HT-29 (cell line): ENCODE measurements at places on chromosomes 2 and 18.
A peak's percentile ranks its signal among the peaks of the same experiment; 100 is the strongest.

GRCh38 chr2:28394331-28394877 lies 1.7 kb downstream of the FOSL2 start:
- peak; percentile 85 for DNase-seq

DNA sequence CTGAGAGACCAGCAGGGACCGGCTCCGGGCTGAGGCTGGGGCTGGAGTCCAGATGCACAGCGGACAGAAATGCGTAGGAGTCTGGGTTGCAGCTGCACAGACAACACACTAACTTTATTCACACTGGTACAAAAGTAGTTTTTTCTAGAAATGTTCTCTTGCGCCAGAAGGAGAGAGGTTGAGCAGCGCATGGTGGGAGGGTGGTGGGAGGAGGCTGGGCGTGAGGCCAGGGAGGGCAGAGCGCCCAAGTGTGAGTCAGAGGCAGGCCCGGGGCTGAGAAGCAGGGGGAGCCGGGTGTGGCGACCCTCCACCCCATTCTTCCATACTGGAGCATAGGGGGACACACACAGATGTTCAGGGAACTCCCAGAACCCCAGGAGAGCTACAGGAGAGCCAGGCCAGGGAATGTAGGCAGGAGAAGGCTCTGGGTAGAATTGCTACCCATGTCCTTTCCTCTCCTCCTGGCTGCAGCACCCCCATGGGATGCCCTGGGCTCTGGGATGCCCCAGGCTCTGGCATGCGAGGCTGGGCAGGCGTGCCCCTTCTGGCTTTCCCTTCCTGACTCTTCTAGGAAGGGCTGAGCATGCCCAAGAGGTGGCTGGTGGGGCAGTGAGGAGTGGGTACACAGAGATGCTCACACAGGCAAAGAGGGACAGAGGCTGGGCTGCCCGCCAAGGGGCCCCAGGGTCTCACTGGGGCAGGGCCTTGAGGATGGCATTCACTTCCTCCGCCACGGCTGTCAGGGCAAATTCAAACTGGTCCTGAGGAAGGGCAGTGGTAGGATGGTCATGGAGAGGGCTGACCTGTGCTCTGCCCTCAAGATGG lies 10.6 kb downstream of the DNAJB2 start:
- DNase-seq, result peak; percentile 26

- no peak for DNase-seq
Measured at GRCh38 chr18:48880931-48881330, 69.8 kb downstream of the SMAD7 start.

DNA sequence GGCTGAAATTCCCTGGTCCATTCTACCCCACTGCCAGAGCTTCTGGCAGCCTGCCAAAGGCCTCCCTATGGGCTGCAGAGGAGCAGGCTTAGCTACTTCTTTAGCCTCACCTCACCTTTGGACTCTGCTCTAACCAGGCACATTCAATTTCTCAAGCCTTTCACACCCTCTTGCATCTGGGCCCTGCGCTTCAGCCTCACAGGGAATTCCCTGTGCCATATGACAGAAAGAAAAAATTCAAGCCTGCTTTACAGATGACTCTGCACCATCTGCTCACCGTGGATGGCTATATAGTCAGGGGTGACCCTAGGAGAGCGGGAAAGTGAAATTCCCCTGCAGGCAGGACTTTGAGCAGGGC lies 62.5 kb downstream of the REEP1 start:
- DNase-seq, result peak; percentile 81

- no peak for DNase-seq
Measured at GRCh38 chr2:95266781-95267430, 7.3 kb upstream of the PROM2 start.

DNA sequence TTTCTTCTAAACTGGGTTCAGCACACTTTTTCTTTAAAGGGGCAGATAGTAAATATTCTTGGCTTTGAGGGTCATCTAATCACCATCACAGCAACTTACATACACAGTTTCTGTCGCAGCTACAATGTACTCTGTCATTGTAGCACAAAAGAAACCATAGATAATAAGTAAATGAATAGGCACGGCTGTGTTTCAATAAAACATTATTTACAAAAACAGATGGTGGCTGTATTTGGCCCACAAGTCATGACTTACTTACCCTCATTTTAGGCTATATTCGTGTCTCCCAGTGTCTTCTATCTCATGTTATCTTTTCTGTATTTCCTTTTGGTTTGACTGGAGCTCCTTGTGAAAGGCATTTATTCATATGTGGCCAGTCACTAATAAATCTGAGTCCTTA lies 168.3 kb downstream of the MAP2 start:
- DNase-seq, result no peak

DNA sequence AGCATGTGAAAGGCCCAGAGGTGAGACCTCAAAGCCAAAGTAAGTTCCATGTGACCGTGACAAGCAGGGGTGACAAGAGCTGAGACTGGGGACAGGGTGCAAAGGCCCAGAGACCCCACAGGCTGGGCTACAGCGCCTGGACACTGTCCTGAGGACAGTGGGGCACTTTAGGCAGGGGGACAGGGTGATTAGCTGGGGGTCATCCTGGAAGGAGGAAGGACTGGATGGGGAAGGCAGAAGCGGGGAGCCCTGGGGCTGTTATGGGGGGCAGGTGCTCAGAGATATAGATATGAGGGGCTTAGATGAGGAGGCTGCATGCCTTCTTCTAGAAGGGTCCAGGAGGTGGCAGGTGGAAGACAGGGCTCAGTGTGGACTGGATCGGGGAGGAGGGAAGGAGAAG lies 31.5 kb downstream of the KIF1A start:
- DNase-seq, result no peak

- no peak for DNase-seq
Measured at GRCh38 chr2:70921031-70921430, 14.7 kb upstream of the ATP6V1B1 start.

DNA sequence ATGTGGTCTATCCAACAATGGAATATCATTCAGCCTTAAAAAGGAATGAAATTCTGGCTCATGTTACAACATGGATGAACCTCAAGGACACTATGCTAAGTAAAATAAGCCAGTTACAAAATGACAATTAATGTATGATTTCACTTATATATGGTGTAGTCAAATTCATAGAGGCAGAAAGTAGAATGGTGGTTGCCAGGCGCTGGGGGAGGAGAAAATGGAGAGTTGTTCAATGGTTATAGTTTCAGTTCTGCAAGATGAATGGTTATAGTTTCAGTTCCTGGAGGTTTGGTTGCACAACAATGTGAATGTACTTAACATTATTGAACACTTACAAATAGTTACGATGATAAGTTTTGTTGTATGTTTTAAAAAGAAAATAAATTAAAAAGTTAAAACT lies 79.2 kb upstream of the IL1R2 start:
- DNase-seq, result no peak

- DNase-seq, result no peak
Measured at GRCh38 chr2:151334082-151334815, 23.1 kb upstream of the TNFAIP6 start.
